ENCODE measurements at places on chromosomes 1 and 21. TPM values are rescaled to one million over a fixed set of nuclear protein-coding genes. Genes with fewer than 3 reads are reported as not detected.

DNA sequence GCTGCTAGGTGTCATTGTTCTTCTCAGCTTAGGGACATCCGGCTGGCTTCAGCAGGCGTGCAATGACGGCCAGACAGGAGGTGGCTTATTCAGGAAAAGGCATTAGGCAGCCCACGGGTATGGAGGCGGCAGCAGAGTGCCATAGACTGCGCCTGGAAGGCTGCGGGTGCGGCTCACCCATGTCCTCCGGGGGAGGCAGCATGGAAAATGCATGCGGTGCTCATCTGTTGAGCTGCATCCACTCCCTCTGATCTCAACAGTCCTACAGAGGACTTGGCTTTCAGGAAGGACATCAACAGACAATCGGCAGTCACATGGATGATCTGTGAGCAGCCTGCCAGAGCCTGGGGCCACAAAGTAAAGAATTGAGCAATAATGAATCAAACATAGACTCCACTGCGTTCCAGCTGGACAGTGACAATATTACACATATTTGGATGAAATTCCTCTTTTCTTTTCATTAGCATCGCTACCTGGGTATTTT lies 42.9 kb downstream of the UMODL1 start:
- H3K4me1 ChIP-seq, result peaks cover 12% of the 10 kb centered on the region
- H3K4me3 ChIP-seq, result no peak overlapping the region
- no peaks in the 10 kb centered on the region for H3K36me3 ChIP-seq
- DNase-seq, result no peak
- no peak overlapping the region for H3K27ac ChIP-seq

POU3F1 gene
- 0.15 TPM for total RNA-seq

GRCh38 chr1:165045902-165046301 lies 310.6 kb downstream of the LMX1A start:
- no peak overlapping the region for H3K27ac ChIP-seq
- no peaks in the 10 kb centered on the region for H3K36me3 ChIP-seq
- H3K4me1 ChIP-seq, result no peaks in the 10 kb centered on the region
- DNase-seq, result no peak
- no peaks in the 10 kb centered on the region for H3K27me3 ChIP-seq

GRCh38 chr21:26837539-26837938 lies 7.7 kb downstream of the ADAMTS1 start:
- peaks cover 47% of the 10 kb centered on the region for H3K36me3 ChIP-seq
- H3K4me3 ChIP-seq, result no peak overlapping the region
- no peak for DNase-seq
- H3K4me1 ChIP-seq, result peaks cover 60% of the 10 kb centered on the region
- H3K27me3 ChIP-seq, result no peaks in the 10 kb centered on the region
- no peak overlapping the region for H3K27ac ChIP-seq

DNA sequence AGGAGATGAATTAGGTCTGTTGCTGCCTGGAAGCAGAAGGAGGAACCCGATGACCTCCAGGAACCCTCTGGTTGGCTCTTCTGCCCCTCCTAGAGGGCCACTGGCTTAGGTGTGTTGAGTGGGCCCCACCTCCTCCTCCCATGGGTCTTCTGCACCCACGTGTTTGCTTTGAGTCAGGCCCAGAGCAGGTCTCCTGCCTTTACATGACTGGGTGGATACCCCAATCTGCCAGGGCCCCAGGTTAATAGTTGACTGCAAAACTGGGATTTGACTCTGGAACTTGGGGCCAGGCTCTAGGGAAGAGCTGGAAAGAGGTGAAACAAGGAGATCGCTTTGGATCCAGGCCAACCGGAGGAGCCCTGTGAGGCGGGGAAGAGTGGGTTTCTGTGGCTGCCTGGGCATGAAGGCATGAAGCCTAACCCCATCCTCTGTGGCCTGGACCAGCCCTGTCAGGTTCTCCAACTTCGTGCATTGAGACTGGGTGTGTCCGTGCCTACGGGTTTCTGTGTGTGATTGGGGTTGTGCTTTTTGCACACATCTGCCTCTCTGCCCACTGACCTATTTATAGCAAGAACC lies 7.8 kb upstream of the LAD1 start:
- no peaks in the 10 kb centered on the region for H3K27me3 ChIP-seq
- no peak overlapping the region for H3K4me3 ChIP-seq
- no peak overlapping the region for H3K27ac ChIP-seq
- no peak for DNase-seq
- no peaks in the 10 kb centered on the region for H3K4me1 ChIP-seq
- no peaks in the 10 kb centered on the region for H3K36me3 ChIP-seq

TTF2 gene
- 24.7 TPM for total RNA-seq

DNA sequence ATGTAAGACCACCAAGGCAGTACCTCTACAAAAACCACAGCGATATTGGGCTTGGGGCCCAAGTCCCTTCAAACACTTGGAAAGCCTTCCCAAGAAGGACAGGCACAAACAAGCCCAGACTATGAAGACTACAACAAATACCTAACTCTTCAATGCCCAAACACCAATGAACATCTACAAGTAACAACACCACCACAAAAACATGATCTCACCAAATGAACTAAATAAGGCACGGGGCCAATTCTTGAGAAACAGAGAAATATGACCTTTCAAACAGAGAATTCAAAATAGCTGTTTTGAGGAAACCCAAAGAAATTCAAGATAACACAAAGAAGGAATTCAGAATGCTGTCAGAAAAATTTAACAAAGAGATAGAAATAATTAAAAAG lies 86.8 kb downstream of the COL24A1 start:
- DNase-seq, result no peak
- no peaks in the 10 kb centered on the region for H3K4me1 ChIP-seq
- no peak overlapping the region for H3K27ac ChIP-seq
- no peak overlapping the region for H3K4me3 ChIP-seq

DNA sequence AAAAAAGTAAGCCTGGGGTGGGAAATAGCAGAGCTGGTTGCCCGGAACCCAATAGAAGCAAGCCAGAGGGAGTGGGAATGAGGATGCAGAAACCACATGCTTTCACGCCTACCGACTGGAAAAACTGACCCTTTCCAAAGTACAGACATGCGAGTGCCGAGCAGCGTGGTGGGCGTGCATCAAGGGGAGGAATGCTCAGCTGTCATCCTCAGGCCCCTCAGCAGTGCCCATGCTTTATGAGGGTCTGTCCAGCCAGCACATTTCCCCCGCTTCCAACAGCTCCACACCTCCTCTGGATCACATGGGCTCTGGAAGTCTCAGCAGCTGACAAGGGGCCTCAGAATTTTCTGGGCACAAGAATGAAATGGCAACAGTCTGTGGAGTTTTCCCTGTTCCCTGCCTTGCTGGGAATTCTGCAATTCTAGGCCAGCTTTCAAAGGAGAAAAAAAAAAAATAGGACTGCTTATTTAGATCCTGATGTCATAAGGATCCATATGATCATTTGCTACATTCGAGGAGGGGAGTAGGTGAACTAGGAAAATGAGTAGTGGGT lies 19.1 kb upstream of the IKBKE start:
- H3K4me3 ChIP-seq, result no peak overlapping the region
- no peaks in the 10 kb centered on the region for H3K4me1 ChIP-seq
- H3K36me3 ChIP-seq, result peaks cover 39% of the 10 kb centered on the region
- no peak overlapping the region for H3K27ac ChIP-seq
- no peak for DNase-seq
- no peaks in the 10 kb centered on the region for H3K27me3 ChIP-seq

AMY2B gene
- total RNA-seq, result 37.5 TPM

TRAF3IP3 gene
- total RNA-seq, result 287 TPM

DNA sequence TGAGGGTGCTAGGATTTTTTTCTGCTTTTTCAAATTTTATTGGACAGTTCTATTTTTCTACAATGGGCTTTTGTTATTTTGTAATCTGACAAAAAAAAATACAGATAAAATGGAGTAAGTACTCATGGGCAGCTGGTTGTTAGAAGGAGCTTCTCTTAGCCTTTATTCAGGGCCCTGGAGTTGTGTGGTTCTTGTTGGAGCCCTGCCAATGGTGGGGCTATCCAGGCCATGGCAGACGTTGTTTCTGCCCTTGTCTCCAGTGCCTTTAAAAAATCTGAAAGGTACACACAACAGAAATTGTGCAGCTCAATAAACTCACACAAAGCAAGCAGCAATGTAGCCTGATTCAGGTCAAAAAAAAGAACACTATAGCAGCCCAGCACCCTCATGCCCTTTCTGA lies 153.5 kb upstream of the GALNT2 start:
- H3K27ac ChIP-seq, result no peak overlapping the region
- no peaks in the 10 kb centered on the region for H3K4me1 ChIP-seq

- no peak overlapping the region for H3K4me3 ChIP-seq
- DNase-seq, result peak; percentile 59
- H3K27me3 ChIP-seq, result no peaks in the 10 kb centered on the region
- H3K27ac ChIP-seq, result no peak overlapping the region
- peaks cover 16% of the 10 kb centered on the region for H3K4me1 ChIP-seq
- no peaks in the 10 kb centered on the region for H3K36me3 ChIP-seq
Measured at GRCh38 chr1:16013220-16013907, 4.5 kb downstream of the HSPB7 start.

- no peak overlapping the region for H3K4me3 ChIP-seq
- H3K27ac ChIP-seq, result no peak overlapping the region
- DNase-seq, result no peak
- no peaks in the 10 kb centered on the region for H3K36me3 ChIP-seq
- H3K27me3 ChIP-seq, result no peaks in the 10 kb centered on the region
Measured at GRCh38 chr1:175873290-175873935, 130.0 kb upstream of the TNR start.
